Glutamatergic neuron (in vitro differentiated cells): ENCODE measurements at places on chromosomes 11 and 22. TPM values are rescaled to one million over a fixed set of nuclear protein-coding genes. Genes with fewer than 3 reads are reported as not detected.

SELENOO gene
- 23.9 TPM for total RNA-seq

PLEKHB1 gene
- 4.8 TPM for total RNA-seq

MYOD1 gene
- not detected for total RNA-seq

BBOX1 gene
- total RNA-seq = not detected

PAFAH1B2 gene
- total RNA-seq = 161 TPM

RASGRP2 gene
- total RNA-seq = 2.9 TPM

PEX16 gene
- 51.8 TPM for total RNA-seq

OR8A1 gene
- total RNA-seq = not detected

APOL1 gene
- not detected for total RNA-seq

SERPIND1 gene
- total RNA-seq = not detected

RASSF10 gene
- total RNA-seq = not detected

MS4A12 gene
- not detected for total RNA-seq

PKDREJ gene
- total RNA-seq = not detected

GTSE1 gene
- 7.5 TPM for total RNA-seq

SLC22A25 gene
- not detected for total RNA-seq

KCTD14 gene
- total RNA-seq = 0.32 TPM

FGF3 gene
- not detected for total RNA-seq

THY1 gene
- 22.0 TPM for total RNA-seq

ANO3 gene
- total RNA-seq = 12.8 TPM

CLDN5 gene
- total RNA-seq = 7.4 TPM

ST14 gene
- total RNA-seq = 0.12 TPM
